Activated CD4-positive, alpha-beta T cell treated with anti-CD3 and anti-CD28 coated beads, Interleukin-2, amount 50 U/mL, for 24 hours (primary cell): ENCODE measurements at places on chromosomes 1 and 21.

GRCh38 chr1:218698141-218698540 is 353.0 kb downstream of the TGFB2 start:
- DNase-seq, result no peak

GRCh38 chr1:246680696-246681130 is 43.5 kb upstream of the SCCPDH start:
- no peak for DNase-seq

DNA sequence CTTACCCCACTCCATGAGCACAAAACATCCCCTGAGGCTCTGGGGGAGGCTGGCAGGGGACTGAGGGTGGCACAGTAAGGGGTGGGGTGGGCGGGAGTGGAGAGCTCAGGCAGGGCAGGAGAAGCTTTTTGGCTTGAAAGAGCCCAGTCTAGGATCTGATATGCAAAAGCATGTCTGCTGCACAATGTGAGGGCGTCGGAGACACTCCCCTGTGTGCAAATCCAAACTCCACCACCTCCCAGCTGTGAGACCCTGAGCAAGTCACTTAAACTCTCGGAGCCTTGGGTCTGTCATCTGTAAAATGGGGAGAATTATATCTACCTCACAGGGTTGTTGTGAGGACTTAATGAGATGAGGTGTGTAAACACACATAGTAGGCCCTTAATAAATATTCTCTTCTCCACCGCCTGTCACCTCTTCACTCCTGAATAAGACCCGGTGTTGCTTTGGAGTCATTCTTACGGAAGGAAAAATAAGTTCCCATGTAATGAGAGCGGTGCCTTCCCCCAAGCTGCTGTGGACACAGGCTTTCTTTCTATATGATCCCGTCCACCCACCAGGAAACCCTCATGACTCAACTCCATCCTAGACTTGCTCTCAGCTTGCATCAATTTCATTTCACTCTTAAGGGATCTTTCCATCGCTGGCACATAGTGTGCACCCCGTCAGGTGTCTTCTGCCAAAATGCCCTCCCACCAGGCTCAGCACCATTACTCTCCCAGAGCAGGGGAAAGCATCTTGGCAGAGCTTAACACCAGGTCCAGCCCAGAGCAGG is 12.5 kb downstream of the KCNN3 start:
- no peak for DNase-seq

GRCh38 chr1:207002724-207003146 is 29.8 kb downstream of the C1orf116 start:
- no peak for DNase-seq

DNA sequence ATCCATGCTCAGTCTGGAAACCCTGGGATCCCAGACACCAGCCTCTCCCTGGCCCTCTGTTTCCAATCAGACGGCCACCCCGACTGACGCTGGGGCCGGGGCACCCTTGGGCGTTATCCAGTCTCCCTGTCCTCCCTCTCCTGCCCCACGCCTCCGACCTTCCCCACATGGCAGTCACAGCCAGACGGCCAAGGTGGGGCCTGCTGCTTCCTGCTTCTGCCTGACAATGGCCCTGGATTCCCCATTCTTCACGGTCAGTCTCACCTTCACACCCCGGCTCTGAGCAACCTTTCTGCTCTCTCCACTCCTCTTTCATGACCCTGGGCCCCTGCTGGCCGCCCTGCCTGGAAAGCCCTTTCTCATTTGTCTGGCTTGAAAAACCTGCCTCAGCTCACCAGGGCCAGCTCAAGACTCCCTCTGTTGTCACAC is 6.6 kb downstream of the GNG4 start:
- DNase-seq, result no peak

DNA sequence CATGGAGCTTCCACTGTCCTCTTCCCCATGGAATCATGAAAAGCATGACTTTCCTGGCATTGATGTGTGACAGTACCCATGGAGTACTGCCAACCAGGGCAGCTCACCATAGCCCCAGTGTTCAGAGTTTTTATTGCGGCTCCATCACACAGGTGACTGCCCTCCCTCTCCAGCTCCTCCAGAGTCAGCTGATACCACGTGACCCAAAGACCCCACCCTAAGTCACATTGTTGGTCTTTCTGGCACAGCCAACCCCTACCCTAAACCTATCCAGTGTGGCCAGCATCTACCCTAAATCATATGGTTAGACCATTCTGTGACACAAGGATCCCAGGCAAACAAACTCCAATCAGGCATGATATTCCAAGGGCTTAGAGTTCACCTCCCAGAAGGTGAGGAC is 77.4 kb upstream of the VAMP3 start:
- no peak for DNase-seq

GRCh38 chr1:15524021-15524282 is at the start of gene CASP9:
Gene CASP9 (minus strand): TSS chr1:15524215. CDS start chr1:15524200, 15 bp downstream.
- DNase-seq, result no peak

- DNase-seq, result no peak
Measured at GRCh38 chr1:221272940-221273339, 393.7 kb downstream of the HLX start.

- DNase-seq, result no peak
Measured at GRCh38 chr1:1352786-1353388, 3.7 kb upstream of the DVL1 start.

DNA sequence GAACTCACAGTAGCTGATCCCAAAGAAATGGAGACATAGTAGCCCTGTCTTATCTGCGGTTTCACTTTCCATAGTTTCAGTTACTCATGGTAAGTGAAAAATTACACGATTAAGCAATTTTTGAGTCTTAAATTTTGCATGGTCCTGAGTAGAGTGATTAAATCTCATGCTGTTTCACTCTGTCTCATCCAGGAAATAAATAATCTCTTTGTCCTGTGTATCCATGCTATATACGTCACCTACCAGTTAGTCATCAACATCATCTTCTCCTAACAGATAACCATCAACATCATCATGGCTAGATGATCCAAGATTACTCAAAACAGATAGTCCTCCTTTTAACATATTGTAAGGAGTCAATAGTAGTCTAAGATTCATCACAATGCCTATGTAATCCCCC is 1589.3 kb downstream of the BRINP3 start:
- no peak for DNase-seq

DNA sequence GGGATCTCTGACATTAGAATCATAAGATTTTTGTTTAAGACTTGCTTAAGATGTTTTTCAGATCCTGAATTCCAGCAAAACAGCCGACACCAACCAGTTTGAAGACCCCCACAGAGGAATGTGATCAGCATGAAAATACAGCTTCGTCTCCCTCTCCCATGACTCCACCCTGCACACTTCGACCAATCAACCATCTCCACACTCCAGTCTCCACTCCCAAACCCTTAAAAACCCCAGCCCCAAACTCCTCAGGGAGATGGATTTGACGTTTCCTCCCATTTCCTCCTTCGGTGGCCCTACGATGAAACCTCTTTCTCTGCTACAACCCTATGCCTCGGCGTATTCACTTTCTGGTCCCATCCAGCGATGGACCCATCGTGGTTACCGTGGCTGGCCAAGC is 30.1 kb upstream of the KIF26B start:
- DNase-seq, result no peak

- no peak for DNase-seq
Measured at GRCh38 chr1:22710701-22711049, at the start of gene EPHB2. Gene EPHB2 (plus strand): TSS chr1:22710839. CDS start chr1:22710983, 144 bp downstream.

- no peak for DNase-seq
Measured at GRCh38 chr1:114353262-114353661, 157.7 kb downstream of the TRIM33 start.

DNA sequence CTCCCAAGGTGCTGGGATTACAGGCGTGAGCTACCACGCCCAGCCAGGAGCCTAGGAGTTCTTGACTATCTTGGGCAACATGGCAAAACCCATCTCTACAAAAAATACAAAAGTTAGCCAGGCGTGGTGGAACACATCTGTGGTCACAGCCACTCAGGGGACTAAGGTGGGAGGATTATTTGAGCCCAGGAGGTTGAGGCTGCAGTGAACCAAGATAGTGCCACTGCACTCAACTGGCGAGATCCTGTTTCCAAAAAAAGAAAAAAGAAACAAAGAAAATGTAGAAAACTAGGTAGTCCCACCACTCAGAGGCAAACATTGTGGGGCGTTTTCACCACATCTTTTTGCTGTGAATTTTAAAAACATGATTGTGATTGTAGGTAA is 141.3 kb downstream of the ZZZ3 start:
- DNase-seq, result no peak

- no peak for DNase-seq
Measured at GRCh38 chr1:162371611-162372010, 5.0 kb downstream of the SPATA46 start.

GRCh38 chr1:64484651-64485050 is 14.7 kb downstream of the CACHD1 start:
- no peak for DNase-seq

DNA sequence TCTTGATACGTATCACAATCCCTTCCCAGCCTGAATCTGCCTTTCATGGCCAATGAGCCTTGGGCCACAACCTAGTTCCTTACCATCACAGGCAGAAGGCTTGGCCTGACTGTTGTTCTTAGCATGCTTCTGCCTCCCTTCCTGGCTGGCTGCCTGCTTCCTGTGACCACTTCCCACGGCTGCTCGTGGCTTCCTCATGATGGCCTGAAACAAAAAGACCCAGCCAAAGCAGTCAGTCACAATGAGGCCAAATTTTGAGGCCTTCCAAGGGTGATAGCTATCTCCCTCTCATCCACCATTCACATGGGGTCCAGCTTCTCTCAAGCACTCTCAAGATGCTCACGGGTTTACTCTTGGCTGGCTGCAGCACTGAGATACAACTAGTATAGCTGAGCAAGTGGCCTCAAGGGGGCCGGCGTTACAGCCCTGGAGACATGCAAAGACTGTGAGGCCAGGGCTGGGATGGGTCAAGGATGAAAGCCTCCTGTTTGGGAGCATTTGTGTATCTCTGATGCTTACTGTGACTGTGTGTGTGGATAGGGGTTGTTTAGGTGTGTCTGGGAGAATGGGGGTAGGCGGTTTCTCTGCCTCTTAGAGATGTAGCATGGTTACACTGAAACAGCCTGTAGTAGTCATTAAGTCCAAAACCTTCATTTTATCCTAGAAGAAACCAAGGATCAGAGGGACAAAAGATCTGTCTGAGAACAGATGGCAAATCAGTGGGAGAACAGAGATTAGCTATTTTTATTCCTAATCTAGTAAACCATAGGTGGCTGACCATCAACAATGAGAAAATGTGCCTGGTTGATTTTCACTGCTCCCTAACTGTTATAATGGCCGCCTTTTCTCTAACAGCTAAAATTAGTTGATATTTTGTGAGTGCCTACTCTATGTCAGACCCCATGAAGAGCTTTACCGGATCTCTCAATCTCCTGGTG is 5.4 kb upstream of the TOE1 start:
- DNase-seq, result no peak

- DNase-seq, result no peak
Measured at GRCh38 chr1:211343607-211344006, 17.0 kb downstream of the TRAF5 start.

DNA sequence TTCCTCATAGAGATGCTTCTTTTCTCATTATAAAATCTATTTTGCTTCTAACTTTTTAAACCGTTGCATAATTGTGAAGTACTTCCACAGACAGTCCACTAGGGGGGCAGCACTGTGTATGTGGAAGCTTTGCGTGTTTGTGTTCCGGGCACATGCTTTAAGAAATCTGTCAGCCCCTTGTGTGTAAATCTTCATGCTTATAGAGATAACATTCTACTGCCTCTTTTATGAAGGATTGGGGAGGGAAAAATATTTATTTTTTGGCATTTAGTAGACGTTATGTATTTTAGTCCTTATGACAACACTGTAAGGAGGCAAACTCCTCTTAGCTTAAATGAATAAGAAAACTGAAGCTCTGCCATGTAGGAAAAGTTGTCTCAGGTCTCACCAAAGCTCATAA is 157.3 kb upstream of the PTGFR start:
- DNase-seq, result no peak

DNA sequence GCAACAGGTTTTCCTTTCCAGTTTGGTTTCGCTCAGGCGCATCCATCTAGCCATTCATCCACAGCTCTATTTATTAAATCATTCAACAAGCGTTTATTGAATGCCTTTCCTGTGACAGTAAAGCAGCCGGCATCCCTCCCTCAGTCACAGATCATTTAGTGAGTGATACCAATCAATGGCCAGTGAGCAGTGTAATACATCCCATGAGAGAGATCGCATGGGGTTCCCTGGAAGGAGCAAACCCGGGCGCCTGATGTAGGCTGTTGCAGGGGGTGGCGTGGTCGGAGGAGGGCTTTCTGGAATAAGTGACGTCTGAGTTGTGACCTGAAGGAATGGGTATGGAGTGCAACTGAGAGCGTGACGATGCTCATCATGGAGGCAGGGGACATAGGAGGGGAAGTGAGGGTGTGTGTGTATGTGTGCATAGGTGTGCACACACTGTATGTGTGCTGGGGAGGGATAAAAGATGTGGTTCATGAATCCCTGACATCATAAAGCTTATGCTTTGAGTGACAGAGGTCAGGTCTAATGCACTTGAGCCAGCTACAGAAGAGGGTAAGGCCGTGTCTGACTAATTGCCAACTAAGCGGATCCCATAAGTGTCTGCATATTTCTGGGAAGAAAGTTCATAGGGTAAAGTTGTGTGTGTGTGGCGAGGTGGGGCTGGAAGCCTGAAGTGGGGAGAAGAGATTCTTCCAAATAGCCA is 6.6 kb downstream of the FCMR start:
- DNase-seq, result no peak

DNA sequence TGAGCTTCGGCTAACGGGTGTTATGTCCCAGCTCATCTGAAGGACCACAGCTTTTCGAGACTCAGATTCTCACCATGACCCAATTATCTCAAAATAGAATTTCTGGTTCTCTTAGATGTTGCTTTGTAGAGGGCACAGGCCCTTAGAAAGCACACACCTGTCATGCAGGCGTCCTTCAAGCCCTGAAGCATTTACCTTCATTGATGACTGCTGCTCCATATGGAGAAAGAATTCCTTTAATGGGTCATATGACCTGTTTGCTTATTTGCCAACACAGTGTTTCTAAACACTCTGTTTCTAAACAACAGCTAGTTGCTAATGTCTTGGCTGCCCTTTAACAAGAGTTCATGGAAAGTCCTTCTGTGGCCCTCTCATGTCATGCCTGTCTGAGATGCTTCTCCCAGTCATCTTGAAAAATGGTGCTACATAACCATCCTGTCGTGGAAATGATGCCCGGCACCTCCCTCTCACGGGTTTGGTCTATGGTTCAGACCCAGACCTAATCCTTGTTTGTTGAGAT is 495.7 kb downstream of the KIF26B start:
- no peak for DNase-seq

DNA sequence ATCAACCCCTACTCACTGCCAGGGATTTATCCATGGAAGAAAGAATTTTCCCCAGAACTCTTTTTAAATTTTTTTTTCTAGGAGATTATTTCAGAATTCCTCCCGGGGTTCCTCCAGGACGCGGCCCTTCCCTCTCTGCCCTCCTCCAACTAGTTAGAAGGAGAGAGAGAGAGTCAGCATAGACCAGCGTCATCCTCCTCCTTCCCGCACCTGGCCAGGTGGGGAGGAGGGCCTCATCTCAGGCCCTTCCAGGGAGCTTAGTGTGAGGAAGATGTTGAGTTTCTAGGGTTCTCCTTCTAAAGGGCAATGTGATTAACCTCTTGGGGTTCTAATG is 63.6 kb downstream of the CDK18 start:
- DNase-seq, result no peak

- no peak for DNase-seq
Measured at GRCh38 chr1:176789571-176790090, 326.7 kb downstream of the PAPPA2 start.

GRCh38 chr1:188715566-188715965 is 1762.1 kb downstream of the BRINP3 start:
- DNase-seq, result no peak
